SK-N-MC (cell line): ENCODE measurements at places on chromosomes 2 and 18.

DNA sequence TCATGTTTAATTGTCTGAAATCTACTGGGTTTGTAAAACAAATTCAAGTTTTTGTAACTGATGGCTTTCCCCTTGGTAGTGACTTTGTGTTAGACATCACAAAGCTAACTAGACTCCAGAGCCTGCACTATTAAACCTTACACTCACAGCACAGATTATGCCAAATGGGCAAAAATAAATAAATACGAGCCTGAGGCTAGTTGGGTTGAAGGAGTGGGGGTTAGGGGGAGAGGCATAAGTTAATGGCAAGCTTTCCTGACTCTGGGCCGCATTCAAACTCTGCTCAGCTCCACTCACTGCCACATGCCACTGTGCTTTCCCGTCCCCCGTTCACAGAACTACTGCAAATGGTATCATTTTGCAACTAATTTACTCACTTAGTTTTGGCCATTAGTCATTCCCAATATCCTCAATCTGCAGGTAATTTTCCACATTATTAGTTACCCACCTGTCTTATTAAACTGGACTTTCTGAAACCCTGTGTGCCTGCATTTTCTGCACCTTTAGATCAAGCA lies 1079.9 kb upstream of the PIK3C3 start:
- no peak for DNase-seq

- no peak for DNase-seq
Measured at GRCh38 chr2:218895759-218896500, 15.3 kb downstream of the WNT10A start.

- no peak for DNase-seq
Measured at GRCh38 chr2:224151161-224151560, 112.1 kb upstream of the SERPINE2 start.

GRCh38 chr2:64260093-64260803 lies 116.0 kb upstream of the PELI1 start:
- DNase-seq, result no peak

GRCh38 chr2:204340511-204340910 lies 204.8 kb upstream of the PARD3B start:
- no peak for DNase-seq

DNA sequence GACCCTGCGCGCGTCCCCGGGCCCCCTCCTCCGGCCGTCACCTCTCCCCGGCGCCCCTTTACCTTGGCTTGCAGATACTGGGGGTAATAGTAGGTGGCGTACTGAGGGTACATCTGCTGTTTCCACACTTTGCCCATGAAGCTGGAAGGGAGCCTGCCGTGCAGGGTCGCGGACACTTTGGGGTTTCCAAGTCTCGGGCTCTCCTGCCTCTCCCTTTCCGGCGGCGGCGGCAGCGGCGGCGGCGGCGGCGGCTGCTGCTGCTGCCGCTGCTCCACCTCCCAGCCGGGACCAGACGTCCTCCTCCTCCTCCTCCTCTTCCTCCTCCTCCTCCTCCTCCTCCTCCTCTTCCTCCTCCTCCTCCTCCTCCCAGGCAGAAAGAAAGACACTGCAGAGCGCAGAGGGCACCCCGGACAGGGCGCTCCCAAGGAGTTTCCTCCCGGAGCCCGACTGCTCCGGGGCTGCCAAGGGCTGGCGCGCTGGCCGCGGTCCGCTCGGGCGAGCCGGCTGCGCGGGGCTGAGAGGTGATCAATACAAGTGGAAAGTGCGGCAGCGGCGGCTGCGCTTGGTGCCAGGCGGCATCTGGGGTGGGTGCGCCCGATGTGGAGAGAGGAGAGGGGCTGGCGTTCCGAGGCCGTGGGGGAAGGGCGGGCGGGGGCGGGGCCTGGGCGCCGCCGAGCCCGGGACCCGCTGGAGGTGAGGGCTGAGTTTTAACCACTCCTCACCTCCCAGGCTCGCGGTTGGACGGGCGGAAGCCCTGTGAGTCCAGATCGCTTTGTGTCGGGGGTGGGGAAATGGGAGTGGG lies at the start of gene RBMS1:
Gene RBMS1, minus strand, starts transcription at position 581 of the 802 bp plus-strand sequence. Its CDS starts 444 bp downstream, at position 137.
- no peak for DNase-seq

DNA sequence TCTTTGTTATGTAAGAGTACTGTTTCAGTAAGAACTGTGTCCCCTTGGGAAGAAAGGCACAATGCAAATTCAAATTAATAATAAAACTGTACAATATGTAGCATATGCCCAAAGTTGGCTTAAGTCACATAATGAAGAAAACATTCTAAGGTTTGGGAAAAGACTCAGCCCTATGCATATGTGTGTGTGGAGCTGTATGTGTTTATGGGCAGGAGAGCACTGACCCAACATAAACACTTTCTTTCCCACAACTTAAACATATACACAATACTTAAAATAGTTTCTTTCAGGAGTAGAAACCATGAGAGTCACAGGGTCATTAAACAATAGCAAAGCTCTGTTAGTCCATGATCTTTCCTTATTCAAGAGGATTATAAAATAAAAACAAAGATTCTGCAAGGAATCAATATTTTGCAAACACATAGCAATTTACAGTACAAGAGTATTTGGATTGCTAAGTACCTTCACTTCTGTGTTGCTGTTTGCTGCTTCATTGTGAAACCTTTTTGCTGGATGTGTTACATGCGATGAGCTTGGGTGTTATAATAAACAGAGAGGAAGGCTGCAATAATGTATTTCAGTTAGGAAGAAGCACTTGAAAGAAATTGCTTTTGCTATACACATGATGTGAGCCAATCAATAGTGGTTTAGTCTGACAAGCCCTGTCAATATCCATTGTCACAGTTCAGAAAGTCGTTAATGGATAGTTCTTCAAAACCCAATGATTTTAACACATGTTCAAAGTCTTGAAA lies 347.3 kb downstream of the ARHGAP15 start:
- no peak for DNase-seq

- no peak for DNase-seq
Measured at GRCh38 chr2:37570773-37571586, 100.5 kb downstream of the CDC42EP3 start.

- no peak for DNase-seq
Measured at GRCh38 chr2:67528320-67528719, 131.2 kb downstream of the ETAA1 start.

GRCh38 chr2:206873423-206873822 lies 65.9 kb upstream of the CPO start:
- DNase-seq, result no peak

- DNase-seq, result no peak
Measured at GRCh38 chr18:31506024-31506742, 8.2 kb downstream of the DSG2 start.

DNA sequence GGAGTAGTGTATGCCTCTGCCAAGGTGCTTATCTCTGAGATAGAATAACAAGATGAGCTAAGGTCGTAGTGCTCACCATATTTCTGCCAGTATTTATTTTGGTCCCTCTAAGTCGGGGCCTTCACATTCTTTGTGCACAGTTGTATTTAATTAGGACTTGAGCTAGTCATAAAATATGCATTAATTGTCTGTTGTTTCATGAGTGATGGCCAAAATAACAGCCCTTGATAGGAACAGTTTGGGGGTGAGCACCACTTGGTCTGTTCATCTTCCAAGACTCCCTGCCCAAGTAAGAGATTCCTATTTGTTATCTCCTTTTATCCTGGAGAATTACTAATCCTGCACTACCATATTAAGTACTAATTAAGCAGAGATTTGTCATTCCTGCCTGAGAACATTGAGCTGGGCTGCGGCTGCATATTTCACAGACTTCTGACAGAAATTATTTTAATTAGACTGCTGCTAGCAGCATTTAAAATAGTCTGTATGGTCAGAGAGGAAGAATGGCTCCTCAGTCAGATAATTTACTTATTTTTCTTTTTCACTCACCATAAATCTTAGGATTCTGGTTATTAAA lies 435.1 kb downstream of the MTX2 start:
- DNase-seq, result no peak

- no peak for DNase-seq
Measured at GRCh38 chr2:39604866-39605265, 60.9 kb upstream of the TMEM178A start.

DNA sequence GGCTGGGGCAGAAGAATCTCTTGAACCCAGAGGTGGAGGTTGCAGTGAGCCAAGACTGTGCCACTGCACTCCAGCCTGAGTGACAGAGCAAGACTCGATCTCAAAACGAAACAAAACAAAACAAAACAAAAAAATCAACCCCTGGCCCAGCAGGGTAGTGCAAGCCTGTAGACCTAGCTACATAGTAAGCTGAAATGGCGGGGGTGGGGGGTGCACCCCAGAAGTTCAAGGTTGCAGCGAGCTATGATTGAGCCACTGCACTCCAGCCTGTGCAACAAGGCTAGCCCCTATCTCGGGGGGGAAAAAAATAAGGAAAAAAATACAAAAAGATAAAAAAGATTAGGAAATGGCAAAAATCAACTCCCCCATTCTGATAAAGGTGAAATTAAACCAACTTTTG lies 6.4 kb downstream of the ATL2 start:
- no peak for DNase-seq

DNA sequence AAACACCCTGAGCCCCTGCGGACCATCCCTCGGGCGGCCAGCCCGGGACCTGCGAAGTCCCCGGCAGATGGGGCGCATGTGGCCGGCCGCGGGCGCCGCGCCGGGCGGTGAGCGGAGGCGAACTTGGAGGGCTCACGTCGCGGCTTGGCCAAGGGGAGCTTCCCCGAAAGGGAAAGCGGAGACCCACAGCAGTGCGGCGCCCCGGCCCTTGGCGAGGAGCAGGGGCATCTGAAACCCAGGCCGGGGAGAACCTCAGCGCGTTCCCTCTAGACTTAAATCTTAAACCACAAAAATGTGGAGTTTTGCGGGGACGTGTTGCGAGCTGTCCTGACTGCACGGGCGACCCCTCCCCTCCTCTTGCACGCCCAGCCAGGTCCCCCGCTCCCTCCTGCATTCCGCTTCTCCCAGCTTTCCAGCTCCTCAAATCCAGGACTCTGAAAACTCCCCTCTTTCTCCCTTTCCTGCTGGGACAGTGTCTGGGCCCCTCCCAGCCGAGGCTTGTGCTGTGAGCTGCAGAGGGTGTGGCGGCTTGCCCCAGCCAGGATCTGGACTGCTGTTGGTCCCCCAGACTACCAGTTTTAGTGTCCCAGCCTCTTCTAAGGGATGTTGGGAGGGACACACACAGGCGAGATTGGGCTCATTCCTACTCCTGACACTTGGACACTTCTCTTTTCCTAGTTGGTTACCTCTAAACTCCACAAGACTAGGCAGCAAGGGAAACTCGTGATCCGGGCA lies 1.3 kb downstream of the FMNL2 start:
- DNase-seq, result no peak

DNA sequence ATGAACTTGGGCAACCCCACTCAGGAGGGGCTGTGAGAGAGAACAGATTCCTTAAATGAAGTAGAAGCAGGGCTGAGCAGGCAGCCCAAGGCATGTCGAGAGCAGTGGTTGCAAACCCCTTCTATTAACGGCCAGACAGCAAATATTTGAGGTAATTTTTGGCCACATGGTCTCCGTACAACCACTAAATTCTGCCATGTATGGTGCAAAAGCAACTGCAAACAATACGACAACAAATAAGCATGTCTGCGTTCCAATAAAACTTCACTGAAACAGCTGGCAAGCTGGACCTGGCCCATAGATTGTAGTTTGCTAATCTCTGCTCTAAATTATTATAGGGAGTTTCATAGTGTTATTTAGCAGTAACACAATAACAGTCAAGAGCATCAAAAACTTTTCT lies 217.0 kb upstream of the ZNF521 start:
- no peak for DNase-seq

GRCh38 chr2:216768908-216769411 lies 73.6 kb upstream of the IGFBP5 start:
- DNase-seq, result no peak

DNA sequence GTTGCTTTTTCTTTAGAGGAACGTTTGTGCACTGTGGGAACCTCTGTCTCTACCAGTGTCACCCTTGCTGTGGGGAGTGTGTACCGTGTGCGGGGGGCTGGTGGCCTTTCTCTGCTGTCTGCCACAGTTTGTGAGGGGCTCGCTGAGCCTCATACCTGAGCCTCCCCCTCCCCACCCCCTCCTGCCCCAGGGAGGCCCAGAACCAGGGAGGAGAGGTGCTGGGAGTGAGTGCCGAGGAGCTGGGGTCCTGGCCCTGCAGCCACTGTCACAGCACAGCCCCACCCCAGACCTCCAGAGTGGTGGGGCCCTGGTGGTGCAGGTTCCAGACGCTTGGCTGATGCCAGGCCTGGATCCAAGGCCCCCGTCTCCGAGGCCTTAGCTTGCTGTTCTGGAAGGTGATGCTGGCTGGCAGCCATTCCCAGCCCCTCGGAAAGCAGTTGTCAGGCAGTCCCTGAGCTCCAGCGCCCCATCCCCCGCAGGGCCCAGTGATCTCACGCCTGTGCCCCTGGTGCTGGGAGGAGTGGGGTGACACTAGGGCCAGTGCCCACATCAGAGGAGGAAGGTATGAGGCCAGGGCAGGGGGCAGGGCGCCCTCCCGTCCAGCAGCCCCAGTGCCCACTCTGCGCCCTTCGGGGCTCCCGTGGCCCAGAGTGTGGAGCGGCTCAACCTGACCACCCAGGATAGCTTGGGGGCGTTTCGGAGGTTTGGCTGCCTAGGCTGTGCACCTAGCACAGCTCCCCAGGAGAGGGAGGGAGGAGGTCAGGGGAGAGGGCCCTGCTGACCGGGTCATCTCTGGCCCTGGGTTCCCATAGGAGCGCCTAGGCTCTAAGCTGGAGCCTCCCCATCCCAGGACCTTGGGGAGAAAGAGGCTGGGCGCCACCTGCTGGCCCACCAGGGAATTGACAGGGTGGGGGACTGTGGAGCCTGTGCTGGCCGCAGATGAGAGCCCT lies 53.0 kb upstream of the ALPP start:
- no peak for DNase-seq

GRCh38 chr18:48814490-48815178 lies 136.1 kb downstream of the SMAD7 start:
- no peak for DNase-seq

DNA sequence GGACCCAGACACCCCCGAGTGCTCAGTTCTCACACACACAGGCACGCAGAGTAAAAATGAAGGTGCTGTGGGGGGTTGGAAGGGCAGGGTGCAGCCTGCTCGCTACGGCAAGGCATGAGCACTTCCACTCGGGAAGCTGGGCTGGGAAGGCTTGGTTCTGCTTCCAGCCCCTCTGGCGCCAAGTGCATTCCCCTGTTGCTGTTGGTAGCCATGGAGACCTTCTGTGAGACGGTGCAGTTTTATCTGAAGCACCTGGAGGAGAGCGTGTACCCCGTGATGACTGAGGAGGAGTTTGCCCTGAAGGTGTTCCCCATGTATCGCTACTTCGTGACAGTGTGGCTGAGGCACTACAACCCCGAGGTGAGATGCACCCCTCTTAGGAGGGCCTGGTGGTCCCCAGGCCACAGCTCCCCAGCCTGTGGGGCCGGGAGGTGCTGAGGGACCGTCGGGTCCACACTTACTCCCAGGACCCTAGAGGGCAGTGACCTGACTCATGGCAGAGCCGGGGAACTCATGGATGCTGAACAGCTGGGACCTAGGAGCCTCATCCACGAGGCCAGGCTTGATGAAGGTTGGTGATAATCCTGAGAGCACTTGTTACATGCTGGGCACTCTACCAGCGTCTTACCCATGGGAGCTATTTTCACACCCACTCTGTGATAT lies 15.5 kb downstream of the MROH2A start:
- DNase-seq, result no peak

GRCh38 chr18:69586537-69586936 lies 185.8 kb downstream of the DOK6 start:
- no peak for DNase-seq

GRCh38 chr2:12127638-12128037 lies 381.2 kb downstream of the LPIN1 start:
- DNase-seq, result no peak
